ENCODE measurements at places on chromosomes 16 and 17.

GRCh38 chr16:50152351-50152806 lies 727 bp upstream of the TENT4B start:
- DNase-seq: peak; percentile 42

GRCh38 chr16:85606904-85607303 lies 6.2 kb upstream of the GSE1 start:
- DNase-seq: no peak

GRCh38 chr17:36949461-36949927 lies 740 bp downstream of the AATF start:
- no peak for DNase-seq

DNA sequence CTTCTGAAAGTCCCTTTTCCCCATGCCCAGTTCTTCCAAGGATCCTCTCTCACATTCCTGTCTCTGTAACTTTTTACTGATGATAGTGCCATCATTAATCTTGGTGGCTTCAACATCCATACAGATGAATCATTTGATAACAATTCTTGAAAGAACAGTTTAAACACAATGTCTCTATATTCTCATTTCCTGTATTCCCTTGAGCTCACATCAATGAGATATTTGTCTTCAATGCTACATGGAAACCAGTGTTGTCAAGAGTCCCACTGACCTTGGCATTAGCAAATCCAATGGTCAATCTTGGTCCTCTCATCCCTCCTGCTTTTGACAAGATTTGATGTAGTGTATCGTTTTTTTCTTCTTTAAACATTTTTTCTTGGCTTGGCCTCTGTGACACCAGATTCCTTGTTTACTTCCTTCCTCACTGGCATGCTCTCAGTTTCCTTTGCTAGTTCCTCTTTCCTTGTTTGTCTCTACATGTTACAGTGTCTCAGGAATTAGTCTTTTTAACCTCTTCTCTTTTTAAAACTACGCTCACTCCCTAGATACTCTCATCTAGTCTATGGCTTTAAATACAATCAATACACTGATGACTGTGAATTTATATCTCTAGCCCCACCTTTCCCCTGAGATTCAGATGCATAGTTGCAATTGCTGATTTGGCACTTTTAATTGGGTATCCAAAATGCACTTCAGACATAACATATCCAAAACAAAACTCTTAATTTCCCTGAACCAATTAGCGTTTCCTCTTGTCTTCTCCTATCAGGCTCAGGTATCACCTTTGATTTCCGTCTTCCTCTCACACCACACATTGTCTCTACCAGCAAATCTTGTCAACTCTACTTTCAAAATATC lies 134.0 kb downstream of the MYO1D start:
- DNase-seq: no peak

DNA sequence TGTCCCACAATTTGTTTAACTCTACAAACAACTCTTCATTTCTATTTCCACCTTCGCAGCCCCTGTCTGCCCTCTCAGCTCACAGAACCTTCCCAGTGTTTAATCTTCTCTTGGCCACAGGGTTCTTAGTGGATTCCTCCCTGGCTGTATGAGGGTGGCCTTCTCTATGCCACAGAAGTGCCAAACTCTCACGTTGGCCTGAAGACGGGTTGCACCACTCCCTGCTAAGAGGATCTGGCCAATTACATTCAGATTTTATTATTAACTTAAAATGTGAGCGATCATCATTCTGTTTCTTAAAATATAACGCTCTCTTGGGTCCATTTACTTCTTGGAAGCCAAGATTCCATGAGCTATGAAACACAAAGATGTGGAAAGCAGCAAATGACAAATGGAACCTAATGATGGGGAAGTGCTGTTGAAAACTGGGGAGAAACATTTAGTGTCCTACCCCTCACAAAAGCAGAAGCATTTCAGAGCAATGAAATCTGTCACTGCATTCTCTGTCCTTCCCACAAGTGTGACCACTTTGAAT lies 91.3 kb upstream of the NOG start:
- DNase-seq: no peak

Data from stimulated activated CD4-positive, alpha-beta T cell treated with anti-CD3 and anti-CD28 coated beads, Interleukin-2, amount 100 ng/mL, for 4 hours (primary cell).